Kasumi-1 (cell line): ENCODE measurements at places on chromosomes 6 and 20.

- DNase-seq = peak; percentile 32
Measured at GRCh38 chr6:81751388-81752083, 945 bp downstream of the TENT5A start.

DNA sequence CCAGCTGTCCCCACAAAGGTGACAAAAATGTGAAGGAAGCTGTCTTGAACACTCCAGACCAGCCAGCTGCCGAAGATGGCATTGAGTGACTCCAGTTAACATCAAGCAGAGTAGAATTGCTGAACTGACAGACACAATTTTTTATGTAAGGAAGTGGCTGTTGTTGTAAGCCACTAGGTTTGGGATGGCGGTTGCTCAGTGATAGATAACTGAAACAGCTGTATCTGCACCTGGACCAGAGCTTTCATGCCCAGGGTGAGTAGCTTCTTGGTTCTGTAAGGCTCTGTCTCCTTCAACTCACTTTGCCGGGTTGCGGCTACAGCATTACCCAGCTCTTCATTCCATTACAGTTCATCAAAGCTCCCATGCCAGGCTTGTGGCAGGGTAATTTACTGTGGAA lies 49.7 kb upstream of the DDR1 start:
- no peak for DNase-seq

DNA sequence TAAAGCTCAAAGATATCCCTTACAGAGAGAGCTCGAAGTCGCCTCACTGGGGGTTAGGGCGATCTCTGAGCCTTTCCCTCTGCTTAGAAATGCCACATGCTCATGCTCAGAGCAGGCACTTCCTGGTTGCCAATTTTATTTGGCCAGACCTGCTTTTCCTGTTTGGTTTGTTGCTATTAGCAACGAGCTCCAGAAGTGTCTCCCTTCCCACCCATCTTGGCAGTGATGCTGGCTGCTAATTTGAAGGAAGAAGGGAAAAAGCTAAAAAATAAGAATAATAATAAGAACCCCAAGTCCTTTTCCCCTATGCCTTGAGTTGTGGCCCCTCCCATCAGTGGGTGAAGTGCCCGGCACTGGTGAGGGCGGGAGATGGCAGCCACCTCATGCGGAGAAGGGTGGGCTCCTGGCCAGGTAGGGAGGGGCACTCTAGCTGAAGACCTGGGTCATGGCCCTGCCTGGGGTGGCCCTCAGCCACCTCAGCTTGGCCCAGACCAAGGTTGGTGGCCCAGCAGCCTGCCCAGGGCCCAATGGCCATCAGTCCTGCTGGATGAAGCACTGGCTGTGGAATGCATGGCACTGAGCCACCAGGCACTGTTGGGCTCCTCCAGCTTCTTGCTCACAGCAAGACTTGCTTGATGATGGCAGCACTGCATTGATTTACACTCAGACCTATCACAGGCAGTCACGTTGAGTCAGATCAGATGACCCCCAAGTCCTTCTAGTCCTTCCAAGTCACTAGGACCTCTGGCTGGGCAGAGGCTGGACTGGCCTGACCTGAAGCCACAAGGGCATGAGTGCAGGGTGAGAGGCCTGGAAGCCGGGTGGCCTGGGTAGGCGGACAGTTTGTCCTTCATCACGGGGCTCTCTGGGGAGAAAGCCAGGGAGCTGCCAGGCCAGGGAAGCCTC lies 79.0 kb downstream of the SYNJ2 start:
- peak; percentile 15 for DNase-seq

DNA sequence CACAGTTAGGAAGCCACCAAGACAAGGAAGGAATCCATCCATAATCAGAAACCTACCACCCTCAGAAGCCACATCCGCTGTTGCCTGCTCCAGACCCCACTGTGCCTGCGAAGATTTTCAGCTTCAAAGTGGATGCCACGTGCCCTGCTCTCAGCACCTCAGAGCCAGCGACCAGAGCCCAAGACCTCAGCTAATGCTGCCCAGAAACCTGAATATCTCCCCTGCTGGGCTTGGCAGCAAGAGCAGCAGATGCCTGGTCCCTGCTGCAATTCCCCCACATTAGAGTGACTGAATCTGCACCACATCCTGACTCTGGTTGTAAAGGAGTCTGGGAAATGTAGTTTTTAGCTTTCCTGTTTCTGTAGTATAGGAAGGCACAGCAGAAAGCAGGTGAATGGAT lies 10.7 kb upstream of the ULBP3 start:
- peak; percentile 31 for DNase-seq

GRCh38 chr6:56419191-56419590 lies 171.8 kb upstream of the COL21A1 start:
- no peak for DNase-seq

DNA sequence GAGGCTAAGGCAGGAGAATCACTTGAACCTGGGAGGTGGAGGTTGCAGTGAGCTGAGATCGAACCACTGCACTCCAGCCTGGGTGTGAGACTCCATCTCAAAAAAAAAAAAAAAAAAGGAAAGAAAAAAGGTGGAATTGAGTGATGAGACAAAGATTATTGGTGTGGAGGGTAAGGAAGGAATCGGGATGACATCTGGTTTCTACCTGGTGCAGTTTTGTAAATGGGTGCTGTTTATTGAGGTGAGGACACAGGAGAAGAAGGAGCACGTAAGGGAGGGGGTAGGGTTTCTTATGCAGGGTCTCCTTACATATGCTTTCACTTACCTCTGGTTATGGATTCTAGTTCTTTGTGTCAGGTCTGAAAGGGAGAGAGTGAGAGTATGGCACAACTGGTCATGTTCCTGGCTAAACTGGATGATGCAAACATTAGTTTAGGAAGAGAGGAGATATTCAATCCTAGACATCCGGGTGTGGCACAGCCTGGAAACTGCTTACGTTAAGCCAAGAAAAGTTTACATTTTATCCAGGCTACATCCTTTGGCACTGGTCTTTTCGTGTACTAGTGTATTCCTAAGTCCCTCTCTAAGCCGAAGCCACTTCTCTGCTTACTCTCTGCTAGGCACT lies 5.4 kb downstream of the RALY start:
- no peak for DNase-seq

DNA sequence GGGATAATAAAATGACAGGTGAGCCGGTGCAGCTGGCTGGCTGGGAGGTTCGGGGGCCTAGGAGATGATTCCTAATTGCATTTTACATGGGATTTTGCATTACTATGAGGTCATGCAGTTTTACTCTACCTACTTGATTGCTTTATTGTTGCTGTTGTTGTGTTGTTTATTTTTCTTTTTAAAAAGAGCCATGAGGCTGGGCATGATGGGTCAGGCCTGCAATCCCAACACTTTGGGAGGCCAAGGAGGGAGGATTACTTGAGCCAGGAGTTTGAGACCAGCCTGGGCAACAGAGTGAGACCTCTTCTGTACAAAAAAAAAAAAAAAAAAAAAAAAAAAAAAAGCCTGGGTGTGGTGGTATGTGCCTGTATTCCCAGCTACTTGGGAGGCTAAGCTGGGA lies 104.8 kb downstream of the GJA1 start:
- DNase-seq = no peak

DNA sequence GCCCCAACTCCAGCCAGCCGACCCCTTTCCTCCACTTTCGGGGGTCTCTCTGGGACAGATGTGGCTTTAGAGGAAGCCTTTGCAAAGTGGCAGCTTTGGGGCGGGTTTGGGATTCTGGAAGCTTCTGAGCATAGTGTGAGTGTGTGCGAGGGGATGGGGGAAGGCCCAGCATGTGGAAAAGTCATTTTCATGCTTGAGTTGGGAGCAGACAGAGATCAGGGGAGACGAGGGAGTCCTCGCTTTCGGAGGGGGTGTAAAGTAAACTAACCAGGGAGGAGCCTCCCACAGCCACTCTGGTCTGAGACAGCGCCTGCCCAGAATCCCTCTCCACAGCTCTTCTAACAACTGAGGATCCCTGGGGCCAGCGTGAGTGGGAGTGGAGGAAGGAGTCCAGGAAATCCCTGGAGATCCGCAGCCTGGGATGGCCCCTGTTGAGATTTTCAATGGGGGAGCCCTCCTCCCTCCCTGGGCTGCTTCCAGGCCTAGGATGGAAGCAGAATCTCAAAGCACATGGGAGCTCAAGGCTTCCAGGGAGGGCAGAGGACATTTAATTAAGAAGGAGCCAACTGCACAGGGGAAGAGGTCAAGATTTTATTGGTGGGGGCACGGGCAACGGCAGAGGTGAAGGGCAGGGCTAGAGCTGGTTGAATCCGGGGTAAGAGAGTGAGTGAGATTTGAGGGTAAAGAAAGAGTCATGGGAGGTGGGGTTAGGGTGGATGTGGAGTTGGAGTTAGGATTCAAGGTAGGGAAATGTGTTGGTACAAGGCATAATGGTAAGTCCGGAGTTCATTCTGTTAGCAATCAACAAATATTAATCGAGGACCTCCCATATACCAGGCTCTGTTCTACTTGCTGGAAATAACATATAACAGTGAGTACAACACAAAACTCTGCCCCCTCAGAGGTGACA lies 102.3 kb upstream of the FOXP4 start:
- DNase-seq = no peak

DNA sequence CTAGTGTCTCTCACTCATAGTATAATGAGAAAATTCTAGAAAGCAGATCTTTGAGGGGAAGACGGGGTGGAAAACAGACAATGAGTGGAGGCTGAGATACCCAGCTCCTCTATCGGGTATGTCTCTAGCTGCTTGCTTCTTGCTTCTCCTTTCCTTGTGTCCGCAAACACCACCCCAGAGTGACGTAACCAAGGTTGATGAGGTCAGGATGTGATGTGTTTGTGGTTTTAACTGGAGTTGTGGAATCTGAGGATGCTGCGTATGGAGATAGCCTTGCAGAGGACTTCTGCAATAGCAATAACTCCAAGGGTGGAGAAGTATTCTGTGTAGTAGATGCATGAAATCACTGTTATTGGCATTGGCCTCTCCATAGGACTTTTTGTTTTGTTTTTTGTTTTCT lies 132.7 kb upstream of the IFNGR1 start:
- DNase-seq = peak; percentile 40

- DNase-seq = no peak
Measured at GRCh38 chr20:51528263-51529027, 14.1 kb downstream of the NFATC2 start.

DNA sequence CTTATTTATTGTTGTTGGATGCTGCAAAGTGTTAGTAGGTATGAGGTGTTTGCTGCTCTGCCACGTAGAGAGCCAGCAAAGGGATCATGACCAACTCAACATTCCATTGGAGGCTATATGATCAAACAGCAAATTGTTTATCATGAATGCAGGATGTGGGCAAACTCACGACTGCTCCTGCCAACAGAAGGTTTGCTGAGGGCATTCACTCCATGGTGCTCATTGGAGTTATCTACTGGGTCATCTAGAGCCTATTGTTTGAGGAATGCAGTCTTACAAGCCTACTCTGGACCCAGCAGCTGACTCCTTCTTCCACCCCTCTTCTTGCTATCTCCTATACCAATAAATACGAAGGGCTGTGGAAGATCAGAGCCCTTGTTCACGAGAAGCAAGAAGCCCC lies 12.1 kb downstream of the MICB start:
- DNase-seq = no peak

DNA sequence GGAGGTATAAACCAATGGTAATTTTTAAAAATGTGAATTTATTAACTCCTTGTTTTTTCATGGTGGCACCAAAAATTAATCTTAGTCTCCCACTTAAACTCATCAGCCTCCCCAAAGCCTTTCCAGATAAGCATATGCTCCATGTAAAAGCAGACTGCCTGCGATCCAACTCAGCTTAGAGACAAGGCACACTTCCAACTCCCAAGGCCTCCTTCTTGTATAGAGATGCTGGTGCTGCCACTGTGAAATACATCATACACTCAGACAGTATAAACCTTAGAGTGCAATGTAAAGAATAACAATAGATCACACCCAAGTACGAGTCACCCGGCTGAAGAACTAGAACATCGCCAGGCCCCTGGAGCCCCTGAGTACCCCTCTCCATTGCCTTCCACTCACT lies 2.0 kb downstream of the ANKRD6 start:
- no peak for DNase-seq

DNA sequence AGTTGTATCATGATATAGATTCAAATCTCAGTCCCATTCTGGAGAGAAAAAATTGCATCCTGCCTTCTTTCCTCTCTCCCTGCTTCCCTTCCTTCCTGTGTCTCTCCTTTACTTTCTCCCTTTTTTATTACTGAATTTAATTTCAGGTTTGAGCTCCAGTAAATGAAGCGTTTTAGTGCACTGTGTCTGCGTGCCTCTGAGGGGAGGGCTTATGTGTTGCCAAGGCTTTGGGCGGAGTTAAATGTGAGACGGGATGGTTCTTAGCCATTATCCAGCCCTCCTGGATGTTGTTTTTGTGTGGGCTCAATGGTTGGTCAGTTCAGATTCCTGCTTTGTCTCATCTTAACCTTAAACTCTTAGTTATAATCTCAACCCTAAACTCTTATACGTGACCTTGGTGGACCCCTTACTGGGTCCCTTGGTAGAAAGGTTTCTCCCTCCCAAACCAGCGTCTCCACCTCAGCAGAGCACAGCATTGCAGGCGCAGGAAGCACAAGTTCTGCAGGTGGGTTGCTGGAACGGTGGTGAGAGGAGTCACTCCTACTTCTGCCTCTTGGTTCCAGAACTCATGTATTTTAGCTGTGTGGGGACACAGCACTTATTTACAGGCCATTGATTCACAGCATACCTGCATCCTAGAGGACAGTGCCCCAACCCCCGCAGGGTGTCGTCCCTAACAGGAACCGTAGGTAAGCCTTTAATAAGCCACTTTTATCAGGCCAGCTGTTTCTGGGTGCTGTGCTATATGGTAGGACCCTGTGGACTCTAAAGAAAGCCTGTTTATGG lies 68.5 kb downstream of the DNAH8 start:
- no peak for DNase-seq

DNA sequence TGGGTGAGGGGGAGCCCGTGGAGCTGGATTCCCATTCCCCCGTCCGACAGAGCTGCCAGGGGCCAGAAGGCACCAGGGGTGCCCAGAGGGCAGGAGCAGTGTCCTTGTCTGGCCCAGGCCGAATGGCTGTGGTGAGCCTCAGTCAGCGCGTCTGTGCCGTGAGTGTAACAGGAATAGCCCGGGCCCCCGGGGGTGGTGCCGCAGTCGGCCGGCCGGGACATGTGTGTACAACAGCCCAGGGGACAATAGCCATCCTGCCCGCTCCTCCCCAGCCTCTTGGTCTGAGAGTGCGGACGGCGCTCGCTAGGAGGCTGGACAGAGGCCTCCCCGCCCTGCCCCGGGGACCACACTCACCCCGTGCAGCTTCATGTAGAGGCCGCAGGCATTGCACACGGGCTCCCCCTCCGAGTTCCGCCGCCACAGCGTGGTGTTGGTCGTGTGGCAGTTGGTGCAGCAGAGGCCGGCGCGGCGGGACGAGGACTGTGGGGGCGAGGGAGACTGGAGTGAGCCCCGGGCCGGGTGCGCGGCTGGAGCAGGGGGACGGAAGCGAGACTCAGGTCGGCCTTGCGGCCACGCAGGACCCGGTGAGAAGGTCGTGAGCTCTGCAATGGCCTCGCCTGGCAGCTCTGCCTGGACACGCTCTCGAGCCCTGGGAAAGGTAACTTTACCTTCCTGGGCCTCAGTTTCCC lies 9.6 kb downstream of the GATA5 start:
- DNase-seq = no peak
